ENCODE measurements at places on chromosomes 7 and 10. TPM values are rescaled to one million over a fixed set of nuclear protein-coding genes. Genes with fewer than 3 reads are reported as not detected.

SUN3 gene
- not detected for total RNA-seq

GIMAP7 gene
- 3.3 TPM for total RNA-seq

ZNF32 gene
- total RNA-seq: 91.9 TPM

NPTX2 gene
- 9.8 TPM for total RNA-seq

PON3 gene
- 4.0 TPM for total RNA-seq

PCGF5 gene
- total RNA-seq: 48.7 TPM

CCSER2 gene
- 108 TPM for total RNA-seq

MBL2 gene
- not detected for total RNA-seq

HGF gene
- 12.2 TPM for total RNA-seq

CLRN3 gene
- total RNA-seq: 0.17 TPM

All from spinal cord (tissue), 10 donors.